ENCODE measurements at places on chromosomes 2 and 18. TPM values are rescaled to one million over a fixed set of nuclear protein-coding genes. Genes with fewer than 3 reads are reported as not detected.

Gene NTSR2
- not detected for polyA plus RNA-seq

- no peak for DNase-seq
Observed at GRCh38 chr2:42178335-42178734, 9.2 kb downstream of the EML4 start.

DNA sequence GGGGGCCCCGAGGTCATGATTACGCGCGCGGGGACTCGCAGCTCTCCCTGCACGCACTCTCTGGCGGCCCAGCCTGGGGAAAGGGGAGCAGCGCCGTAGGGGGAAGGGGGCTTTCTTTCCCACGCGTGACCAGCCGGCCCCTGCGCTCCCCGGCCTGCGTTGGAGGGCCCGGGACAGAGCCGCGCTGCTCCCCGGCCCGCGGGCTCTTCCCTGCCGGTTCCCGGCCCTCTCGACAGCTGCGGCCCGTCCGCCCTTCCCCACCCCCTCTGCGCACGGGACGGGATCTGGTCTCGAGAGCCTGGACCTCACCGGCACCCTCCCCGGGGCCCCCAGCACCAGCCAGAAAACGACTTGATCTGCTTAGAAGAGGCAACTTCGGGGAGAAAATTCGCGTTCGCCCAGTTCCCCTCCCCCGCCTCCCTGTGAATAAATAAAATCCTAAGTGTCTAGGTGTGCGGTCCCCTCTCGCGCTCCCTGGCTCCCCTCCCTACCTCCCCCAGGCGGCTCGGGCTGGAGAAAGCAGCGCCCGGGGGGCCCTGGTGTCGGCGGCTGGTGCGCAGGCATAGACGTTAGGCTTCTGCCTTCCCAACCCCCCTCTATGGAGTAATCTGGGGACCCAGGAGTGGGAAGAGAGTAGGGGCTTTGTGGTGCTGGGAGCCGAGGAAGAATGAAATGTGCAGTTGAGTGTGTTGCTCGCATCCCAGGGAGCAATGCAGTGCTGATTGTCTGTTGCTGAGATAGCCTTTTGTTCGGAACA lies 803 bp upstream of the FIGN start:
- DNase-seq: no peak

- DNase-seq: no peak
Observed at GRCh38 chr2:1632510-1632909, 111.8 kb downstream of the PXDN start.

Gene RAD51AP2
- polyA plus RNA-seq: not detected

GRCh38 chr18:6449213-6449612 lies 34.5 kb upstream of the L3MBTL4 start:
- DNase-seq: no peak

GRCh38 chr2:53913721-53914120 lies 54.0 kb upstream of the GPR75 start:
- no peak for DNase-seq

DNA sequence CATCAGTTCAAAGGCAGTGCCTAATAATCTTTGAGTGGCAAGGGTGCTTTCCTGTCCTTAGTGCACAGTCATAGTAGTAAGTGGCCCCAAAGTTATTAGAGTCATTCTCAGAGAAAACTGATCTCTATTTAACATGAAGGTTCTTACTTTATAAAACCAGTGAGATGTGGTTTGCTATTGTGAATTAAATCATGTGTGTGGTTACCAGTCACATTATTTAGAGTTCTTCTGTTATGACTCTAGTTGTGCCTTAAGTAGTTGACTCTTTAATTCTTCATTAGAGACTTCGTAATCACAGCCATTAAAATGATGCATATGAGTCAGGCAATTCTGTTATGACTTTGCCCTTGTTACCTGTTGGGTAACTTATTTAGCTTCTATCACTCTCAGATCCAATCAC lies 1392.9 kb upstream of the ACVR2A start:
- no peak for DNase-seq

Gene KCNJ13
- not detected for polyA plus RNA-seq

GRCh38 chr18:78875778-78876650 lies 103.6 kb upstream of the SALL3 start:
- no peak for DNase-seq

DNA sequence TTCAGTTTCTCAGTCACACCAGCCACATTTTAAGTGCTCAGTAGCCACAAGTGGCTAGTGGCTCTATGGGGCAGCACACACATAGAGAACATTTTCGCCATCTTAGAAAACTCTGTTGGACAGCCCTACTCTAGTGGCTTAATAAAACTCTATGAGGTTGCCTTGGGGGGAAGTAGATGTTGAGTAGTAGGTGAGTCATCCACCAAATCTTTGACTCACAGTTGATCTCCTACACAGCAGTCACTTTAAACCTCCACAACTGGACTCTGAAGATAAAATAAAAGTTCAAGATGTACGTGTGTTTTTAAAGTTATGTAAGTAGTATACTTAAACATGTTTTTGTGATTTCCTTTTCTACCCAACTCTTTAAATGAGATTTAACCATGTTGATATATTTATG lies 379.0 kb downstream of the SETBP1 start:
- DNase-seq: peak; percentile 44

- no peak for DNase-seq
Observed at GRCh38 chr2:150735894-150736498, 248.5 kb upstream of the RND3 start.

DNA sequence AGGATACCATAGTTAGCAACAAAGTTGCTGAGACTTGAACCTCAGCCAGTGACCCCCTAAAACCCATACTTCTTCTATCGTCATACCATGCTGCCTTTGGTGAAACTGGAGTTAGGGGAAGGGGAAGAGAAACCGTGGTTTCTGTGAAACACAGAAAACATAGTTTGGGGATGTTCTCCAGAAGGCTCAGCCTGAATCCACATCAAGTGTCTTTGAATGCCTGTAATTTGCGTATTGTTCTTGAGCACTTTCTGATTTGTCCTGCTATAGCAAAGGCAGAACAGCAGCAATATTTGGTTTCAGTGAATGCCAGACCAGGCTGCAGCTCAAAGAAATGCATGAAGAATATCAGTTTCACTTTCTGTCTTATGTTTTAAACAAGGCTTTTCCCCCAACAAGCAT lies 258.7 kb downstream of the TTC32 start:
- no peak for DNase-seq

- DNase-seq: no peak
Observed at GRCh38 chr18:68667121-68667520, 47.8 kb downstream of the TMX3 start.

Gene RSAD2
- 0.22 TPM for polyA plus RNA-seq

Gene ABCB11
- polyA plus RNA-seq: not detected

DNA sequence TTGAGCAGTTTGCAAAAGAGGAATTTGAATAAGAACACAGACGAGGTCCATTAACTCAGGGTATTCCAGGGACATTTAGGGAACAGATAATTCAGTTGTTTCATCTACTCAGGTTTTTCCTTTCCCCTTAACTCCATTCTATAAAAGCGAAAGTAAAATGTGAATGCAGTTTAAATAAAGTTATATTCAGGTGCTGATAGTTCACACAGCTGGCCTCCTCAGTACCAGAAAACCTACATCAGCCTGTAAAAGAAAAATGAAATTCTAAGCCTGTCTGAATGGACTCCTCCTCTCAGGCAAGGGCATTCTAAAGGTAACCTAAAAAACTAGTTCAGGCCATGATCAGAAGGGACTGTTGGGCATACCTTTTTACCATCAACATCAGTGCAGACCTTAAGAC lies 873.8 kb downstream of the SUCLG1 start:
- no peak for DNase-seq

DNA sequence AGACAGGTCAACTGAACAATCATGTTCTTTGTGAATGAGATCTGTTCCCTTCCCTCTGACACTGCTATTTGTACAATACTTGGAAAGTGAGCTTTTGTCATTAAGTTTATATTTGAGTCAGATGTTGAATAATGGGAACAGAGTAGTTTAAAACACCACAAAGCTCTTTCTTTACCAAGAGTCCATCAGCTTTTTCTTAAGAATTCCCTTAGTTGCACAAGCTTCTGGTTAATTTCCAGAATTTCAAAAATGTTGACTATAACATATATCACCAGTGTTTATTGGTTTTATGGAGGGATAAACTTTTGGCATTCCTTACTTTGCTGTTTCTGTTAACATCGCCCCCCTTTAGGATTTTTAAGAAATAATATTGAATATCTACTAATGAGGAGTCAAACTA lies 403.7 kb downstream of the CCDC85A start:
- DNase-seq: no peak

Gene OSR1
- 4.3 TPM for polyA plus RNA-seq

Gene ALKAL2
- polyA plus RNA-seq: not detected

DNA sequence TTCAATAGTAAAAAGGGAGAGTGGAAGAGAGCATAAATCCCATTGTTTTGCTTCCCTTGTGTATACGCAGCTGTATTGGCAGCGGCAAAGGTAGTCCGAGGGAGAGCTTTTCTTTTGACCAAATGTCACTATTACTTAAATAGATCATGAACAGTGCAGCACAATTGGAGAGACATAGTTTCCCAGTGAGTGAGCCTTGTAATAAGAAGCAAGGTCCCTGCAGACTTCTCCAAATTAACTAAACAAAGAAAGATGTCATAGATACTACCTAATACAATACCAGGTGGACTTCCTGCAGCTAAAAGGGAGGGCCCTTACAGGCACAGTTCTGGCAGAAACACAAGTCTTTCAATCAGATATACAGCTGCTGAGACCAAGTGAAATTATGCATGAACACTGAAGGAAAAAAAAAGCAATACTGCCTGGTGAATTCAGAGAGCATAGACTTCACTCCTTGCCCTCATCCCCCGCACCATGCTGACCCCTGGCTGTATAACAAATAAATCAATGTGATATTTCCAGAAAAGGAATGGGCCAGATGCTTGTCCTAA lies 404.7 kb upstream of the CDH2 start:
- no peak for DNase-seq

DNA sequence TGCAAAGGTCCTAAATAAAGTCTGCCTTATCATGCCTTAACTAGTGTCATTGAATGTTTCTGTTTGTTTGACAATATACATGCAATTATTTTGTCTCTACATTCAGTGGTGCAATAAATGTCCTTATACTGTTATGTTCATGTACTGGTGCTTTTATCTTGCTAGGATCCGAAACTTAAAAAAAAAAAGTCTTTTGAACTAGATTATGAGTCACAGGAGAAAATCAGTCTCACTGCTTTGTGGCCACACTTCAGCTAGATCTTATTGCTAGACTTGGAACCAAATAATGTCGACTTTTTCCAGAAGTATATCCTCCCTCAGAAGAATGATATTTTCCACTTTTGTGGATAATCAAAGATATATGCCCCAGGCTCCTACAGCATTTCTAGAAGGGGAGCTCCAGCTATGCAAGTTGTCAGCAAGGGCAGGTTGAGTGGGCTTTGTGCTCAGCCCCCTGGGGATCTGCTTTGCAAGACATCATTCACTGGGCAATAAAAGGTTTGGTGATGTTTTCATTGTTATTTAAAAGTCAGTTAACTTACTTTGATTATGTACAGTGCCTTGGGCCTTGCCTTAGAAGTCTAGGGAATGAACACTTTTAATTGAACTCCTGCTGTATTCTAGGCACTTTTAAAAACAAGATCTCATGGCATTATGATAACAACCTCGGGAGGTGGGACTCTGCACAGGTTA lies 157.1 kb upstream of the LRRTM1 start:
- DNase-seq: no peak

GRCh38 chr2:143742581-143742980 lies 613.4 kb downstream of the ARHGAP15 start:
- no peak for DNase-seq
